ENCODE measurements at places on chromosomes 3 and 15.

- DNase-seq: no peak
Observed at GRCh38 chr3:131619821-131620220, 117.0 kb upstream of the MRPL3 start.

DNA sequence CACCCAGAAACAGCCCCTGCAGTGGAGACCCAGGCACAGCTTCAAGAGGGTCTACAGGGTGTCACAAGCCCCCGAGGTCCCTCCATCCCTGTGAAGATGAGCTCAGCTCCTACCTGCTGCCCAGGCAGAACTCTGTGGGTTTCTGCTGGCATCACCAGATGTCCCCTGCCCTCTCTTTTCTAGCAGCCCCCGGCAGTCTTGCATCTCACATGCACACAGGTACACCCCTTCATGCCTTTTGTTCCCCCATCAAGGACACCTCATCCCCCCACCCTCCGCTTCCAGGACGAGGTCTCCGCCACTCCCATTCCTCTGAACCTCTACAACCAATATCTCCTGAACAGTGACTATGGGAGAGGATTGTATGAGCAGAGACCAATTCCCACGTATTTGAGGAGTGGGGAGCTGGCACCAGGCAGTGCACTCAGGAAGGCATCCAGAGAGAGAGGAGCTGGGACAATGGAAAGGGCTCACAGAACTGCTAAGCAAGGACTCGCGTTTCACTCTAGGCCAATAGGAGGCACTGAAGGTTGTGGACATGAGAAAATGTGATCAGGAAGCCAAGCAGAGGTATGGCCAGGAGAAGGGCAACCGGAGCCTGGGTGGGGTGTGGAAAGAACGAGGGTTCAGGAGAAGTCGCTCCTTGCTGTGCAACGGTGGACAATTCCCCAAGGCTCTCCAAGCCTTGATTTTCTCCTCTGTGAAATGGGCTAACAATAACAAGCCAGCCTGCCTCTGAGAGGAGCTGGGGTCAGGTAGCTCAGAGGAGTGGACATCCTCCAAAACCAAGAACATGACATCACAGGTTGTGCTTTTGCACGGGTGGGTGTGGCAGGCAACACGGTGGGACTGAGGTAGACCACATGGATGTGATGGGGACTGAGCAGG is 115.2 kb downstream of the CHSY1 start:
- DNase-seq: no peak

- no peak for DNase-seq
Observed at GRCh38 chr3:133827136-133827535, 21.5 kb downstream of the SRPRB start.

DNA sequence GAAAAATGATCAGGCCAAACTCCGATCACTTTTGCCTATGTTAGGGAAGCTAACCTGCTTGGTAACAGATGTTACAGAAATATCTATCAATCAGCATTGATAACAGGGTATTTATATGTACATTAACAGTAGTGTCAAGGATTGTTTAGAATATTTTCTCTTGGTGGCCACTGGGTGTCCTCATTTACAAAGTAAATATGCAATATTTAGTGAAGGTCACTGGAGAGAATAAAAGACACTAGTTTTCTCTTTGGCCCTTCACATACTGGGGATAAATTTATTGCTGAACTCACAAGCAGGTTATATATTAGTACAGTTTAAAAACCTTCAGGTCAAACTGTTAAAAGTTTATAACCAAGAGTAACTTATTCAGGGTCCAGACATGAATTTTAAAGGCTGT is 69.0 kb downstream of the TIGIT start:
- no peak for DNase-seq

DNA sequence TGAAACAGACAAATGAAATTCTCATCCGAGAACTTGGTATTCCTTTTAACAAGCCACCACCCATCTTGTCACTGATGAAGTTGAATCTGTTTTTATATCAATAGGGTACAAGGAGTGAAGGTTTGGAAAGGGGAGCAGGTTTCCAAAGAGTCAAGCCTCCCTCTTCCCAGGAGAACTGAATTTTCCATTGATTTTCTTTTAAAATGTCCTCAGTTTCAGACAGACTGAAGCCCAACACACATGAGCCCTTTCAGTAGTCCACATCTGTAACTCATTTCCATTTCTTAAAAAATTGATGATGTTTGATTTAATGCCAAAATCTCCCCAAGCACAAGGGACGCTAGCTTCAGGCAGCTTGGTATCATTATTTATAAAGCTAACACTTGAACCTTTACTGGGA is 187.7 kb downstream of the FOXB1 start:
- DNase-seq: no peak

GRCh38 chr15:40354408-40355171 is 3.4 kb upstream of the DISP2 start:
- DNase-seq: no peak

- DNase-seq: no peak
Observed at GRCh38 chr3:85342915-85343314, 384.1 kb downstream of the CADM2 start.

DNA sequence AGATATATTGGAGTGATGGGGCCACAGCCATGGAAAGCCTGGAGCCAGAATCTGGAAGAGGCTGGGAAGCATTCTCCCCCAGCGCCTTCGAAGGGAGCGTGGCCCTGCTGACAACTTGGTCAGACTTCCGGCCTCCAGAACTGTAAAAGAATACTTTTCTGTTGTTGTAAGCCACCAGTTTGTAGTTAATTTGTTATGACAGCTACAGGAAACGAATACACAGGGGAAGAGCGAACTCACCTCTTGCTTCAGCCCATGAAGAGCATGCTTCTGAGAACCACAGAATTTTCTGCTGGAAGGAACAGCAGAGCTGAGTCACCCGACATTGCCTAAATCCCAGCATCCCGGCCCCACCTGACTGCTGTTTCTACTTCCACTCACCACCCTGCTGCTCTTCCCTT is 501.7 kb downstream of the SHQ1 start:
- peak; percentile 17 for DNase-seq

GRCh38 chr3:130733236-130733875 is 13.3 kb downstream of the PIK3R4 start:
- no peak for DNase-seq

GRCh38 chr3:141797819-141798447 is 34.7 kb downstream of the GRK7 start:
- no peak for DNase-seq

GRCh38 chr15:79169526-79170133 is 79.0 kb upstream of the RASGRF1 start:
- DNase-seq: no peak

DNA sequence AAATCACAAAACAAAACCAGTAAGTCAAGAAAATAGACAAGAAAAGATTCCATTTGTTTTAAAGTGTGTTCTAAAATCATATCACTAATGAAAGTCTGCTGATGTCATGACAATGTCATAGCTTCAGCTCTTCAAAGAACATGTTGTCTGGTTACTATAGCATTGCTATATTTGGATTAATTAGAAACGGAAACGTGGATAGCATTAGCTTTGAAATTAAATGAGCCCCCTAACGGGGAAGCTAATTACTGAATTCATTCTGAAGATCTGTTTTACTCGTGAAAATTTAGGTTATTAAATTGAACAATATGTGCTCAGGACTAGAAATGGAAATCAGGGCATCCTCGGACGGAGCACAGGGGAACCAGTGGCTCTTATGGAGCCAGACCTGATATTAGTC is 316.7 kb upstream of the AGTR1 start:
- DNase-seq: no peak

DNA sequence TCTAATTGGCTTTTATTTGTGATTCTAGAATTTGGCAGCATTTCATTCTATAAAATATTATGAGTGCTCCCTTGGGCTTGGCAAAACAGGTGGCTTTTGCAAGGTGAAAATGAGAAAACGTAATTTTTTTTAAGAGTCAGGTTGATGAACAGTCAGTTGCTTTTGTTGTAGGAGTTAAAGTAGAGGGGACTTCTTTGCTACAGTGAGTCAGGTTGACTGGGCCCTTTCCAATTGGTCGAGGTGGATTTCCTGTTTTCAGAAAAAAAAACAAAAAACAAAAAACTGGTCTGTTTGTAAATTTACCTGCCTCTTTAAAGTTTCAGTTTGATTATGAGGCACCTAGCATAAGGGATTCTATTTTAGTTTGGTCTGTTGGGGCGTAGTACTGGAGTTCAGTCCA is 1469.4 kb upstream of the GBE1 start:
- no peak for DNase-seq

GRCh38 chr3:83434880-83435587 is 1523.8 kb upstream of the CADM2 start:
- DNase-seq: no peak

- DNase-seq: no peak
Observed at GRCh38 chr3:139561255-139561817, 21.8 kb upstream of the RBP1 start.
